ENCODE measurements at places on chromosomes 7 and 10.
A peak's percentile ranks its signal among the peaks of the same experiment; 100 is the strongest.

GRCh38 chr10:98414932-98415730 is at the start of gene PYROXD2:
Gene PYROXD2, minus strand, starts transcription at chr10:98415182. Its CDS starts 47 bp downstream, at chr10:98415135.
- DNase-seq: peak; percentile 53

DNA sequence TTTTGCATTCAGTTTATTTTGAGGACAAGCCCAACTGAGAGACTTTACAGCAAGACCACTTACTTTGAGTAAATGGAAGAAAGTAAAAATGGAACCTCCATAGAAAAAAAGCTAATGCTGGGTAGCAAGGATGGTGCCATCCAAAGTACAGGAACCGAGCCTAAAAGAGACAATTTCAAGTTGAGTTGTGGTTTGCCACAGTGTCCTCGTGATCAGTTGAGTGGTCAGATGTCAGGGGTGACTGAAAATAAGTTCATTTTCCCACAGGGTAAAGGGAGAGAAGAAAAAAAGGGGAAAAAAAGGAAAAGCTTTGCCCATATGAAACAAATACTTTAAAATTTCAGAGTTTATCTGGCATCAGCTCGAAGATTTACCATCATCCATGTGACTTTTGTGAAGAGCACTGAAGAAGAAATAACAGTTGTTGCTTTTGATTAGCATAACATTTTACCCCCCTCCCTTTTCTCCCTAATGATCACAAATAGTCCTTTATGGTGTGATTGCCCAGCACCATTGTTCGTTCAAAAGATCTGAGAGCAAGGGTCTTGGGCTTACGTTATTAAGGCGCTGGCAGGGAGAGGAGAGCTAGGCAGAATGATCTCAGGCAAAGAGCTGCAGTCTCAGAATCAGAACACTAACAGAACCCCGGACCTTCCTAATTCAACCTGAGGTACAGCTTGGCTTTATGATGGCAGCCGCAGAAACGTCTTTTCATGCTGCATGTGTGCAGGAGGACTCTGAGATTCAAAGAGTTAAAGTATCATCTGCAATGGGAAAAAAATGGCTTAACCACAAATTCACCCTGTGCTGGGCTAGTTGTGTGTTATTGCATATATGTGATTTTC is 338.1 kb downstream of the RNLS start:
- no peak for DNase-seq

GRCh38 chr7:53661645-53662217 is 626.3 kb downstream of the POM121L12 start:
- no peak for DNase-seq

DNA sequence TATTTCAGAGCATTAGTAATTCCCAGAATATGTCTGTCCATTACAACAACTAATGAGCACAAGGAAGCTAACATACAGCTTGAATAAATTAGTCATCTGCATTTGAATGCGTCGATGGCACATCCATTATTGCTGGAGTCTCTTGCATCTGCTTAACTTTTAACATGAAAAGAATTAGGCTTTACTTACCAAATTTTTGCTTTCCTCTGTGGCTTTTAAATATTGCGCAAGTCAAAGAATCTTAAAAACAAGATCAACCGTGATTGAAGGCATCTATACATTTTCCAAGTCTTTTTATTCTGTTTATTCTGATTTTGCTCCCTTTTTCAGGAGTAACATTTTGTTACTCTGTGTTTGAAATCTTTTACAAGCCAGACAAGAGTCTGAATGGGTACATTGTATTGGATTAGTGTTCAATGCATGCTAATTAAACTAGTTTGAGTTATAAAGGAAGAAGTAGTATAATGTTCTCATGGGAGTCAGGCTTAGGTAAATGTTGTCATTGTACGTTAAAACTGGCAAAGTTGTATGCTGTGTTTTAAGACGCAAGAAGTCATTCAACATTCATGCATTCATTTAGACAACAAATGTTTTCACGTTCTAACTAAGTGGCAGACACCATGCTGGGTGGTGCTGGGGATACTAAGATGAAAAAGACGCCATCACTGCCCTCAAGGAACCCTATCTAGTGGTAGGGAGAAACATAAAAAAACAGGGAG is 4.0 kb upstream of the CACNB2 start:
- DNase-seq: no peak

GRCh38 chr10:126101736-126102135 is 205.4 kb downstream of the FANK1 start:
- DNase-seq: peak; percentile 23

GRCh38 chr10:62038609-62039190 is 137.2 kb downstream of the ARID5B start:
- DNase-seq: peak; percentile 82

GRCh38 chr10:43970018-43970698 is 321.5 kb upstream of the ZNF32 start:
- DNase-seq: no peak

- DNase-seq: no peak
Observed at GRCh38 chr7:22194658-22195273, 162.2 kb downstream of the RAPGEF5 start.

DNA sequence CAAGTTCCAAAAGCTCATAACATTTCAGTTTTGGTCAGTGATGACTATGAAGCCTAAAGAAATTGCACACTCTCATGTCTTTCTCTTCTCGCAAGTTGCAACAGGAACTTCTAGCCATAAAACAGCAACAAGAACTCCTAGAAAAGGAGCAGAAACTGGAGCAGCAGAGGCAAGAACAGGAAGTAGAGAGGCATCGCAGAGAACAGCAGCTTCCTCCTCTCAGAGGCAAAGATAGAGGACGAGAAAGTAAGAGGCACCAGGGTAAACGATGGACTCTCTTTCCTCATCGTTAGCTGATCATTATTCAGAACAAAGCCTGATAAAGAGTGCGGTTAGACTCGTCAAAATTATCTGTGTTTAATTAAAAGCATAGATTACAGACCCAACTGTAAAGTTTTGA is 94.7 kb downstream of the HDAC9 start:
- no peak for DNase-seq

- DNase-seq: no peak
Observed at GRCh38 chr10:74175510-74176379, 24.7 kb downstream of the ADK start.

GRCh38 chr7:4713183-4713784 is 31.2 kb downstream of the FOXK1 start:
- peak; percentile 32 for DNase-seq

DNA sequence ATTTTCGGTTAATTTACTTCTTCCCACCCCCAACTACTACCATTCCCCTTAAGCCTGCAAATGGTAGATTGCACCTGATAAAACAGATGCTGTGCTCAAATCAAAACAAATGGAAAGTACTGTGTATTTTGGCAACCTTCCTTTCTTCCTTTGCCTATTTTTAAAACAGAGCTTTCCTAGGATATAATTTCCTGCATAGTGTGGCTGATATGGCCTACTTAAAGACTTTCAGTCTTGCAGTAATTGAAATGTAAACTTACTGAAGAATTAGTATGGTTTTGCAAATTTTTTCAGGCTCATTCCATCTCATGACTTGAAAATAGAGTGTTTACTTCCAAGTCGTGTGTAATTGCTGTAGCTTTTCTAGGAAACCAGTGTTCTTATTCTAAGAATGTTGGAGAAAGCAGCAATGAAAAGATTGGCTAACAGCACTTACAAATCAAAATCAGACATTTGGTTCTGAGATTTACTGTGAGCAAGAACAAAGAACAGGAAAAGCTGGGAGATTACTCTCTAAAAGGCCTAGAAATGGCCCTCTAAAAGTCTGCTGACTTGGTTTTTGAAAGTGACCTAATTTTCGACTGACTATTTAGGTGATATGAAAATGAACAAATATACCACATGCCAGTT is 52.0 kb downstream of the REEP3 start:
- no peak for DNase-seq

GRCh38 chr7:54544149-54544526 is 2.0 kb downstream of the VSTM2A start:
- no peak for DNase-seq

- no peak for DNase-seq
Observed at GRCh38 chr7:7505915-7506314, 29.8 kb downstream of the COL28A1 start.

GRCh38 chr7:151426441-151426903 is 13.5 kb downstream of the CRYGN start:
- no peak for DNase-seq

DNA sequence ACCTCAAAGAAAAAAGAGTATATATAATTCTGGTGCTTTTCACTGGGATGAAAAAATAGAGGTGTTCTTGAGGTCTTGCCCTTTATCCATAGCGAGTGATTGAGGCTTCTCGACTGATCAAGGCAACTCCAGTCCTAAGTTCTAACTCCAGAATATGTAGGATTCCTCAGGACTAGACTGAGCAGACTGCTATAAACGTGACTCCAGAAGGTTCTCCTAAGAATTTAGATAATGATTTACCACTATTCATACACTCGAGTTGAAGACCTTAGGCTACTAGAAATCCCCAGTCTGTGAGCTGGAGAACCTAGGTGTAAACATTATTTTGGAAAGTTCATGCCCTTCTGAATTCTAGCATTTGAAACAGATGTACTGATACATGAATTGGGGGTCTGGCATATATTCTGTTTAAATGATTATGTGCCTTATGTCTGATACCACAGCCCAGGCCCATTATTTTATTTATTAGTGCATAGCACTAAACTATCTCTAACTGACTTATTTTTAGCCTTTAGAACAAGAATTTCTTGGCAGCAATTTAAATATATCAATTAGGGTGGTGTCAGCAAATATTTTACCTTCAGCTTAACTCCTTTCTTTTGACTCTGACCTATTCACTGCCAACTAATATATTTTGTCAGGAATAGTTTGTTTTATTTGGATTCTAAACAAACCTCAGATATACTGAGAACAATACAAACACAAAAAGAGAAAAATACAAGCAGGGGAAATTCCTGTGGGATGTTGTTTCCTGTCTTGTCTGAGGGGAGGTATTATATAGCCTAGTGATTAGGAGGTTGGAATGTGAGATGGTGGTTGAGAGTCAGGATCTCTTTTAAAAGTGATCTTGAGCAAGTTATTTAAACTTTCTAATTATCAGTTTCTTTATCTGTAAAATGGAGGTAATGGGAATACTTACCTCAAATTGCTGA is 75.8 kb downstream of the PODXL start:
- no peak for DNase-seq

GRCh38 chr7:27586825-27587224 is 75.9 kb downstream of the HIBADH start:
- no peak for DNase-seq

GRCh38 chr10:6074489-6075301 is 12.5 kb upstream of the IL2RA start:
- DNase-seq: no peak

- no peak for DNase-seq
Observed at GRCh38 chr10:121927318-121927840, 452 bp downstream of the ATE1 start.

GRCh38 chr7:30430777-30431176 is 47.8 kb downstream of the NOD1 start:
- DNase-seq: no peak

GRCh38 chr7:119007236-119007635 is 782.7 kb downstream of the ANKRD7 start:
- DNase-seq: no peak

- no peak for DNase-seq
Observed at GRCh38 chr7:31079126-31079823, 27.2 kb downstream of the ADCYAP1R1 start.

- no peak for DNase-seq
Observed at GRCh38 chr10:85927952-85928665, 438.5 kb downstream of the GRID1 start.

- no peak for DNase-seq
Observed at GRCh38 chr10:110821508-110821907, 50.2 kb upstream of the PDCD4 start.

- no peak for DNase-seq
Observed at GRCh38 chr10:50604049-50604640, 19.6 kb downstream of the SGMS1 start.

DNA sequence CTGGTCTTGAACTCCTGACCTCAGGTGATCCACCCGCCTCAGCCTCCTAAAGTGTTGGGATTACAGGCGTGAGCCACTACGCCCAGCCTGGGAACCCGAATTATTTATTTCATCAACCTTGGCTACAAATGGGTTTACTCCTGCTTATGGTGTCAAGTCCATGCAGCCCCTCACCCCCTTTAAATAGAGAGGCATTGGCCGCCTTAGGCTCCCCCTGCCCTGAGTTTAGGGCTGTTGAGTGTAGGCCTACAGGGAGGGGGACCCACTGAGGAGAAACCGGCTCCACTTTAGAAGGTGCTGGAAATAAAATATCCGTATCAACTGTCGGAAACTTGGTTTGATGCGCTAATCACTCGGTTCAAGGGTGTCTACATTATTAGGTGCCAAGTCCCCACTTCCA is 8.7 kb upstream of the SP8 start:
- no peak for DNase-seq

GRCh38 chr10:11218395-11218794 is 200.7 kb downstream of the CELF2 start:
- DNase-seq: no peak

GRCh38 chr7:117973975-117974374 is 100.7 kb upstream of the CTTNBP2 start:
- no peak for DNase-seq

DNA sequence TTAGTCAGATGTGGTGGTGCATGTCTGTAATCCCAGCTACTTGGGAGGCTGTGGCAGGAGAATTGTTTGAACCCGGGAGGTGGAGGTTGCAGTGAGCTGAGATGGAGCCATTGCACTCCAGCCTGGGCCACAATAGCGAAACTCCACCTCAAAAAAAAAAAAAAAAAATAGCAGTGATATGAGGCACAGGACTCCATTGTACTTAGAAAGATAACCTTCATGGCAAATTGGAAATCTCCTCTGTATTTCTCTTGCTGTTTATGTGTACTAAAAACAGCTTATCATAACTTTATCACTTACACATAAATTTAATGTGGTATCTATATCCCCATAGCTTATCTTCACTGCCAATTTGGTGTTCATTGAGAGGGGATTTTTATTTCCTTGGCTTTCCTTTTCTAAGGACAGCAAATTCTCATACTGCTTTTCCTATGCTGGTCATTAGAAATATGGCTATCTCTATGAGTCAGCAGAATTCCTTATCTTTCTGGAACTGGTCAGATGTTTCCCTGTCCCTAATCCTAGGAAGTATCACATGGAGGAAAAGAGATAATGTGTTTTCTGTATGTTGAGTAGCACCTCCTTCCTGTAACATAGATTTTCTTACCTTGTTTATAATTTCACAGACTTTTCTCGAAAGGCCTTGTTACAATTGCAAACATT is 40.6 kb upstream of the ZEB1 start:
- DNase-seq: no peak

- DNase-seq: no peak
Observed at GRCh38 chr7:106737202-106737562, 76.2 kb upstream of the CCDC71L start.
